ENCODE measurements at places on chromosomes 1 and 21.

- no peak for DNase-seq
These were observed 206.6 kb downstream of the PBX1 start for GRCh38 chr1:164765557-164765956.

DNA sequence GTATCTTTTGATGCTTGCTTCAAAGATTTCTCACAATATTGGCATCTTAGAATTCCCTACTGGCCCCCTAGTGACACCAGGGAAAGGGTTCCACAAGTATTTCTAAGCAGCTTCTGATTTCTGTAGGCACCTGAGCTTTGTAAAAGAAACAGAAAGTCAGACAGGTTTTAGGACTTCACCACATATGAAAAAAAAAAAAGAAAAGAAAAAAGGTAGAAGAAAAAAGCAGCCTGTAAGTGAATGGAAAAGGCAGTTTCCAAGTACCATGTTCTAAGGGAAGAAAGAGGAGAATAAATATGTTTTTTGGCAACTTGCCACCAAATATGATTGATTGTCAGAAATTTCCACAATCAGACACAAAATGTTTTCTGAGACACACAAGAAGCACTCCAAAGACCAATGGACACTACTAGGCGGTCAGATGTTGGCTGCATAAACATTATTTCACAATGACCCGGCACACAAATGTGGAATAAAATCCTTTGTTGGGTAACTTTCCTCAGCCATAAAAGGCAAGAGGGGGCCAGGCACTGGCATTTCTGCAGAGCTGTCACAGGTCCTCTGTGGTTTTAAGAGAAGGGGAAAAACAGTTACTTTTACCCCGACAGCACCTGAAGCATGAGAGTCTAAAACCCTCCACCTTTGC, 12.7 kb upstream of the CPLANE2 start:
- no peak for DNase-seq

- DNase-seq = no peak
These were observed 297.9 kb upstream of the GREM2 start for GRCh38 chr1:240909701-240910457.

GRCh38 chr1:97138515-97139032, 417.0 kb downstream of the PTBP2 start:
- DNase-seq = peak; percentile 5

DNA sequence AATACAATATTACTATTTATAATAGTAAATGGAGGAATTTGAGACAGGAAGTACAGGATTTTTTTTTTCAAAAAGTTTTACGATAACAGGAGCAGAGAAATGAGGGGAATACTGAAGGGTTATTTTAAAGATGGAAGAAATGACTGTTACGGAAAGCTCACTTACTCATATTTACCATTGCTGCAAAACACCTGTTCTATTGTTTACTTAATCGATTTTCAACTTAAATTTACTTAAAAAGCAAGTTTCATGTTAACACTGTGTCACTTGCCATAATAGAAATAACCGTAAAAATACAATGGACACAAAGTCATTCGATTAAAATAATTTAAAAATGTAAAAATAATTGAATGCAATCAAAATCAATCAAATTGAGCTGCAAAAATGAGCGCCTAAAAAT, 3.4 kb upstream of the EXO1 start:
- no peak for DNase-seq
